ENCODE measurements at places on chromosomes 3 and 15.

GRCh38 chr3:99607151-99607550 lies 31.2 kb upstream of the COL8A1 start:
- DNase-seq = no peak

DNA sequence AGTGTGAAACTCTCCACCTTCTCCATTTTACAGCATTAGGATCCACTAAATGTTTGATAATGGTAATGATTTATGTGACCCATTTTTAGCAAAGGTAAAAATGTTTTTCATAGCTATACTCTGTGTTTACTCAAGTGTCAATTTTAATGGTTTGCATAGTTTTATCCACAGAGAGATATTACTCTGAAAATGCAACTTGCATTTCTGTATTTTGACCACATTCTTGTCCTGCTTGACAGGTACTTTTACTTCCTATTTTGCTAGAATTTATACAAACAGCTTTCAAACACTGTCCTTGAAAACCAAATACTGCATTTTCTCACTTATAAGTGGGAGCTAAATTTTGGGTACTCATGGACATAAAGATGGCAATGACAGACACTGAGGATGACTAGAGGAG lies 62.9 kb downstream of the SERPINI1 start:
- no peak for DNase-seq

DNA sequence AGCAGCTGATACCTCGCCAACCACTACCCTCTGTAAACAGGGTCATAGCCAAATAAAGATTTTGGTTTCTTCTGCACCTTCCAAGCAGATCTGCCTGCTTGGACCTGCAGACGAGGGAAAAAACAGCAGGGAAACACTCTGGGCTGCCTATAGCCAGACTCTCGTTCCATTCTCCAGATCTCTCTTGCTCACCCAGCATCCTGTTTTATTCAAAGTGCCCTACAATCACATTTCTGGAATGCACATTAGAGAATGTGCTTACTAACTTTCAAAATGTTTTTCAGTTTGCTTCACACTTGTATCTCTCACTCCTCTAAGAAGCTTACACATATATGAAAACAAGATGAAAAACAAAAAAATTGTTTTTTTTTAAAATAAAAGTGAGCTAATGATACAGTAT lies 71.4 kb downstream of the MLH1 start:
- DNase-seq = no peak

DNA sequence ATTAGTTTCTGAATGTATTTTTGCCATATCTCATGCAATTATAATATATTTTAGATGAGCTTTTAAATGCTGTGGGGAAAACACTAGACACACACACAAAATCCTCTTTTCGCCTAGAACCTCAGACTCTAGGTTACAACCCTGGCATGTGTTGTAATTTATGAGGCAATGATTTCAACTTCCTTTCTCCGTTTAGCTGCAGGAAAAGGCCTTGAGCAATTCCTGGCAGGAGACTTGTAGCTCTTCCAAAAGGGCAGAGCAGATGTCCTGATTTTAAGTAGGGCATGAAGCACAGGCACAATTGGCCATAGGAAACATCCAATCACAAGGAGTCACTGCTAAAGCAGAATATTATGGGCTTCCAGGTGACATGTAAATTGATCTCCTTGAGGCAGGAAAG lies 82.0 kb downstream of the GPR156 start:
- DNase-seq = peak; percentile 34

DNA sequence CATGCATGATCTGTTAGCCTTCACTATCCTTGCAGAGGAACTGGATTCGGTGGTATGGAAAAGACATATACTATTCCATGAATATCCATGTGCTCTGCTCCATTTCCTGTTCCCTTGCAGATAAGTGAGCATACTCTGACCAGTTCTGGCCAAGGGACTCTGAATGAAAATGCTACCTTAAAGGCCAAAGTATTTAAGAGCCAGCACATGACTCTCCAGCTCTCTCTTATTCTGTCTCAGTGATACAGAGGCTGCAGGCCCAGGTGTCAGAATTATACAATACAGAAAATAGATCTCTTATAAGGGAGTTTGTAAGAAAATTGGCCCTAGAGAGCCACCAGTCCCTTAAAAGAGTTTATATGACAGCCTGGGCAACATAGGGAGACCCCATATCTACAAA lies 779.7 kb upstream of the CFAP20DC start:
- DNase-seq = no peak

DNA sequence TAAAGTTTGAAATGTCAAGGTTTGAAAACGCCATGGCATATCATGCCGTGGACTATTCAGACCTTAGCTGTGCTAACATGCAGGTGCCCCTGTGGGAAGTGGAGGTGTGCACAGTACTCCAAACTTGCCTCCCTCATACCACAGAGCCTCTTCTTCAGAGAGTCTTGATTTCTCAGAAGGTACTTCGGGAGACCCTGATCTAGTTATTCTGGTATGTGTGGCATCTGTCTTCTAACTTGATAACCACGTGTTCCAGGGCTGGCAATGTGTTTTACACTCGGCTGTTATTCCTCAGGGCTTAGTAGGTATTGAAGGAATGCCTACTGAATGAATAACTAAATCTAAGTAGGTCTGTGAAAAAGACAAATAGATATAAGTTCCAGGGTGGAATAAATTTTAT lies 309.9 kb downstream of the CLSTN2 start:
- DNase-seq = no peak

DNA sequence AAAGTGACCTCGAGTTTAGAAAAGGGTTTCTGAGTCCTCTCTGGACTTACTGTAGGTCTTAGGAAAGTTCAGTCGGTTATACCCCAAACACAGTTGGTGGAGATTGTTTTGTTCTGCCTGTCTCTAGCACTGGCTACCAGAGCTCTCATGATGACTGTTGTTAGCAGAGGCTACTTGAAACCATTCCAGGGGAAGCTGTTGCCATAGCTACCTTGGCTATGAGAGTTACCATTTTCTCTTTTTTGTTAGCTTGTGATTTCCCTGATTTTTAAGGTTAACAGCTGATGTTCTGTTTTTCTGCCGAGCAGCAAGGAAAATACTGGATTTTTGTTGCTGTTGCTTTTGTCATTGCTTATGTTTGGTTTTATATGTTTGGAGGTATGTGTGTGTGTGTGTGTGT lies 26.7 kb downstream of the ABHD2 start:
- no peak for DNase-seq

- no peak for DNase-seq
Measured at GRCh38 chr15:81126892-81127291, 7.2 kb upstream of the CFAP161 start.

DNA sequence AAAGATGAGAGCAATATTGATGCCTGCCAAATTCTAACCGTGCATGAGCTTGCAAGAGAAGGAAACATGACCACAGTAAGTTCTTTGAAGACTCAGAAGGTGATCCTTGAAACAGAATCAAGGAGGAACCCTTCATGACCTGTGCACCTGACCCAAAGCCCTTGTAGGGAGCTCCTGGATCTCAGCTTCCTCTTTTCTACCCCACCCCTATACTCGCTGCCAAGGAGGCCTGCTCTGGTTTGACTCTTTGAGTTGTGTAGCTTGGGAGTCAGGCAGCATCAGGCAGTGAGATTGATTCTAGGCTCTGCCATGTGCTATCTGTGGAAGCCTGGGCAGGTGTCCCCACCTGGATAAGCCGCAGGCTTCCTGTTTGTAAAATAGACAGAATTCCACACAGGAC lies 10.6 kb downstream of the TTC21A start:
- peak; percentile 29 for DNase-seq

GRCh38 chr15:42274702-42274989 lies 1.4 kb upstream of the TMEM87A start:
- DNase-seq = no peak

DNA sequence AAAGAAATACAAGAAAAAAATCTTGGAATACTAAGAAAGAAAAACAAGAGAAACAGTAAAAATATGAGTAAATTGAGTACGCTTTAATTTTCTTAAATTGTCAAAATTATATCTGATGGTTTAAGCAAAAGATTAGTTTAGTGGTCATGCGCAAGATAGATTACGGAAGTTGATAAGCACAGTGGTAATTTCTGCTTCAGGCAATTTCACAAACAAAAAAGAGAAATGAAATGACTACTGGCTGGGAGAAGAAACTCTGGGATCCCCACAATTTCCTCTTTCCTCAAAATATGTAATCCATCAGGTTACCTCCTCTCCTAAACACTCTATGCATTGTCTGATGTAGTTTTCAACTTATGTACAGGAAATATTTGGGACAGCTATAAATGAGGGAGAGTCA lies 9.0 kb downstream of the MYD88 start:
- DNase-seq = peak; percentile 66

DNA sequence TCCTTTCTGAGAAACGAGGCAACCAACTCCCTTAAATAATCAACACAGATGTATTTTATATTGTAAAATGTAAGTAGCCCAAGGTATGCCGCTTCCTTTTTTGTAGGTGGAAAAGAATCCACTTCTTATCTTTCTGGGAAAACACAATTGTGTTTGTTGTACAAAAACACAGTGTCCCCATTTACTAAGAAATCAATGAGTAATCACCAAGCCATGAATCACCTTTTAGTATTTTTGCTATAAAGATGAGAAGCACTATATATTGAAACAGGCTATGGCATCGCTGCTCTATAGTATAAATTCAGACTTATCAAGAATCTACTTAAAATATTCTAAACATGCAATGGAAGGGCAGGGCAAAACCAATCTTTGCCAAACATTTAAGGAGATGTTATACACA lies 104.0 kb downstream of the TNIK start:
- DNase-seq = no peak

- no peak for DNase-seq
Measured at GRCh38 chr3:463252-464192, 267.0 kb downstream of the CHL1 start.

GRCh38 chr15:31361764-31362515 lies 35.3 kb downstream of the KLF13 start:
- DNase-seq = peak; percentile 72

GRCh38 chr3:33184863-33185262 lies 33.7 kb downstream of the SUSD5 start:
- no peak for DNase-seq

DNA sequence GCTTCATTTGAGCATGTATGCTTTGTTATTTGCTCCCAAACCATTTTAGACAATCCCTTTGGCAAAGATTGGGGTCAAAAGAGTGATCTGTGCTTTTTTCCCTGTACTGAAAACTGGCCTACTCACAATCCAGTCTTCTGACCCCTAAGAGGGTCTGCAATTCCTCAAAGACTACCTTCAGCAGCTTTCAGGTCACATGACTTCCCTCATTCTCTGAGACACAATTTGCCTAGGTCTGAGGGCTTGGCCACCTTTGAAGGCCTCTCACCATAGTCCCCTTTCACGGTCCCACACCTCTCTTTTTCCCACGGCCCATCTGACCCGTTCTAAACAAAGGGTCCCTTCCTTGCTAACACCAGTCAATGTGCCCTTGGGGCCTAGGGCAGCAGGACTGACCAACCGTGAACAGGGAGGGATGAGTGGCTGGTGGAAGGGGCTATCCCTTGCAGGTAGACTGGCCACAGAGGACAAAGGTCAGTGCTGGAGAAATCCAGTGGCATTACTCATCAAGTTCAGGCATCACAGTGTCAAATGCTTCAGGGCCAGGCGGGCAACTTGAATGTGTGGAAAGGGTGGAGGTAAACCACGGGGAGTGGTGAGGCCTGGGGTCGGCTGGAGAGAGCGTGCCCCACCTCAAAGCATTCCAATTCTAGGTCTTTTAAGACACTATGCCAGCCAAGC lies 10.8 kb downstream of the RASL12 start:
- DNase-seq = no peak

DNA sequence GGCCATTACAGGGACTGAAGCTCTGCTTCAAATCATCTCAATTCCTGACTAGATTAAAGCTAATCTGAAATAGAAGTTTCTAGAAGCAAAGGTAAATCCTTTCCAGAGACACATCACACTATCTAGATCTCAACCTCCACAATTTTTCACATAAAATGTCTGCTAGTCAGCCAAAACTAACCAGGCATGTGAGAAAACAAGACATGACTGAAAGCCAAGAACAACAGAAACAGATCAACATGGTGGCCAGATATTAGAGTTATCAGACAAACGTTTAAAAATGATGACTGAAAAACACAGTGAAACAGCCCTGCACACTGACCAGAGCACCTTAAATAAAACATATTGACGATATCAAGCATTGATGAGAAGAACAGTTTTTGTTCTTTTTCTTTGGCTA lies 59.1 kb downstream of the SUMF1 start:
- DNase-seq = no peak

- peak; percentile 91 for DNase-seq
Measured at GRCh38 chr15:75140080-75140879, 61.4 kb upstream of the C15orf39 start.

DNA sequence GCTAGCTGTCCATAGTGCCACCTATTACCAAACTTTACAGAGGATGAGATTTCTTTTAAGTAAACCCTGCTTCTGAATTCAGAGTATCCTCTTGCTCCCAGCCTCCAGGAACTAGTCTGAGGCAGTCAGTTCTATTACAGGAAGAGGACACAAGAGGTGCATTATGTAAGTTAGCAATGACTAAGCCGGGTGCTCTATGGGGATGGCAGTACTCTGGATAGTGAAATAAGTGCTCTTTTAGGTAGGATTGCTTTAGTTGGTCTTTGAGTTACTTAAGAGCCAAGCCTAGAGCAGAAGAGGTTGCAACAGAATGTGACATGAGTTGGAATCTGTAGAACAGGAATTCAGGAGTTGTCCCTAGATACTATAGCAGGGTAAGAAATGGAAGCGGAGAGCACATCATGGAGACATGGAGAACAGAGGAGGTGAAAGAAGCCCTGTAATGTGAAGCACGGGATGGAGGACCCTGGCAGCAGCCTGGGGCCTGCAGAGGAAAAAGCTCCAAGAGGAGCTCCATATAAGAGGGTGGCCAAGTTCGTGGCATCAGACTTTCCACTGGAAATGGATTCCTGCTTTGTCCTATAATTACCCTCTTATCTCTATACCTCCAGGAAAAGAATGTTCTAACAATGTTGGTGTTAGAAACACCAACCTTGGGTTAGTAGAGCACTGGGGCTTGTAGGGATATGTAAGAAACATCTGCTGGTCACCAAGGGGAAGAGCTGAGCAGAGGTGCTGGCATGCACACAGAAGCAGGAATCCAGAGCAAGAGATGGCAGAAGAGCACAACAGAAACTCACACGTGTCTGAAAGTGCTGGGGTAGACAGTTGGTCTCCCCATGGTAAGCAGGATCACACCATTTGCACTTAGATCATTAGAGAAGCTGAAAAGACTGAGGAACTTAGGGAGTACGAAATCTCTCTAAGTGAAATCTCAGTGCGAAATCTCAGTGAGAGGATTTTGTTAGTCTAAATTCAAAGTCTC lies 851.1 kb downstream of the FHIT start:
- no peak for DNase-seq

DNA sequence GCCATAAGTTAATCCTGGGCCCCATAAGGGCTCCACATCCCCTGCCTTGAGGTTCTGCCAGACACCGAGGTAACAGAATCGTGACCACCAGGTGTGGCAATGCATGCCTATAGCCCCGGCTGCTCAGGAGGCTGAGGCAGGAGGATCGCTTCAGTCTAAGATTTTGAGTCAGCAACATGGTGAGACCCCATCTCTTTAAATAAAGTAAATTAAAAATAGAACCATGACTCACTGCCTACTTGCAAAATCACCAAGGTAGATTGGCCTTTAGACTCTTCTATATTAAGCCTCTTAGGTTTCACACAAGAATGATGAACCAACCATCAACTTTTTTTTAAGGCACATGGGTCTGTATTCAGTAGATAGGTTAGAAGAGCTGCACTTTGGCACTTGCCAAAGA lies 9.7 kb downstream of the WDR5B start:
- no peak for DNase-seq

All from hematopoietic multipotent progenitor cell treated with erythropoietin and hydrocortisone succinate and interleukin-3 and kit ligand, for 6 days (in vitro differentiated cells).